ENCODE measurements at places on chromosomes 12 and 14.

DNA sequence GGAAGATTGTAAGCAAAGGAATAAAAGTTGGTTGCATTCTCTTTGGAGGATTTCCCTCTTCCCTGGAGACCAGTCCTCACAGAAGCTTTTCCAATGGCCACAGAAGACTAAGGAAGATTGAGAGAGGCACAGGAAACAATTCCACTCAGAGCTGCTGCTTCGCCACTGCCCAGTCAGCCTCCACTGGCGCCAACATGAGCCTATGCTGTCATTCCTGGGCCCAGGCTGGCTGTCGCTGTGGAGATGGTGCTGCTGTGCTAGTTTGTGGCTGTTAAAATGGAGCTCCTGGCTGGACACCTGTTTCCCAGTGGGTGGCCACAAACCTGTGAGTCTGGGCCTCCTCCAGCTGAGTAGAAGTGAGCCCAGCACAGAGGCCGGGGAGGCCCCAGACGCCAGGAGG lies 6.6 kb downstream of the P2RX7 start:
- no peak for DNase-seq

DNA sequence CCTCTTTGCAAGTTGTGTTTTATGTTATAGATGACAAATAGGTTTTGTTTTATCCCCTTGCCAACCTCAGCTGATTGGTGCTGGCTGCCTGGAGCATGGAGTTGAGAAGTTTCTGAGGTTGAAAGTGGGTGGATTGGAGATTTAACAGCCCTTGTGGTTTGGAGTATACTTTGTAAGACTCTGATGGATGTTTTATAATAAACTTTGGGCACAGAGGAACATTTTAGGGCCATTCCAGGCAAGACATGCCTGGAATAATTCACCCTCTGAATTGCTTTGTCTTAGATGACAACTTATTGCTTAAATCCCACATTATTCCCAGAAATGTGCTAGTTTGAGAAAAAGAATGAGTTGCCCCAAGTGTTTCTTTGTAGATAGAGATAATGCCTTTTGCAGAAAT lies 158.9 kb downstream of the SLC5A8 start:
- DNase-seq = no peak

DNA sequence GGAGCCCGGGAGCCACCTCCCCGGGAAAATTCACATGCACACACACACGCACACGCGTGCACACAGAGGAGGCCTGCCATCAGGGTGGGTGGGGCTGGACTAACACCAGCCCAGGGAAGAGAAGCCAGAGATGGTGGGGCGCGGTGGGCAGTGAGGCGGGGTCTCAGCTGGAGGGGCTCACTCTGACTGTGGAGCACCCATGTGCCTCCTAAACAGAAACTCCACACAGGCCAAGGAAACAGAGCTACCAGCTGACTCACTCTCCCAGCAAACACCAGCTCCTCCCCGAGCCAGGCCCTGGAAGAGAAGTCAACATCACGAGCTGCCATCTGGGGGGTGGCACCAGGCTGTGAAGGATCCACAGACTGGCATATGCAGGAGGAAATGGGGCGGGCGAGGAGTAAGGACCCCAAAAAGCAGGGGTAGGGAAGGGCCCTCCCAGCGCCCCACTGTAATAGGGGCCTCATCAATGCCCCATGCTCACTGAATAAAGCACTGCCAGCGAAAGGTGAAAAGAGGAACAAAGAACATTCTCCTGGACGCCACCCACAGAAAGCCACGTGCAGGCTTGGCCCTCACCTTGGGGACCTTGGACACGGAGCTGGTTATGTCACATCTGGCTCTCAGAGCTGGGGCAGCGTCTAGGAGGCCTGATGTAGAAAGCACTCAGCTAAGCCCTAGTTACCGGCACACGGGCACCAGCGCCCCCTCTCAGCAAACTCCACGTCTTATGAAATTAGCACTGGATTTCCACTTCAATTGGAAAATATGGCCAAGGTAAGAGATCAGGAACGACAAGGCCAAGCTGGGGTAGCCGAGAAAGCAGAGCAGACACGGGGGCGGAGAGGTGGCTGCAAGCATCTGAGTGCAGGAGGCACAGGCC lies 8.4 kb upstream of the INF2 start:
- peak; percentile 91 for DNase-seq

GRCh38 chr14:101084436-101084826 lies 180.9 kb upstream of the RTL1 start:
- no peak for DNase-seq

- no peak for DNase-seq
Observed at GRCh38 chr14:52048116-52048515, 20.7 kb downstream of the NID2 start.

DNA sequence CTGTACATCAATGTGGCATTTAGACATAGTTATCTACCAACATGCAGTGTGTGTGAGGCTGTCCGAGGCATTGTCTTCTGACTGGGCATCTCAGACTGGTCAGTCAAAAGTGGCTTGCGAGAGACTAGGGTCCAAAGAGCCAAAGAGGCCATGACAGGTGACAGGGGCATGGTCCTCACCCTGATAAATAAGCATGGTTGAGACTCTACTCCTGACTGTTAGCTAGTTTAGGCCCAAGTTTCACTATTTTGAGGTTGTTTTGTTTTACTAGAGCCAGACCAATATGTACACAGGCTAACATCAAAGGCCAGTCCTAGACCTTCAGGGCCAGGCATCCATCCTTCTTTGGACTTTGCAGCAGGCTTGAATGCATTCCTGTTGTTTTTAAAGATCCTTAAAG lies 76.9 kb upstream of the SRSF5 start:
- DNase-seq = no peak

DNA sequence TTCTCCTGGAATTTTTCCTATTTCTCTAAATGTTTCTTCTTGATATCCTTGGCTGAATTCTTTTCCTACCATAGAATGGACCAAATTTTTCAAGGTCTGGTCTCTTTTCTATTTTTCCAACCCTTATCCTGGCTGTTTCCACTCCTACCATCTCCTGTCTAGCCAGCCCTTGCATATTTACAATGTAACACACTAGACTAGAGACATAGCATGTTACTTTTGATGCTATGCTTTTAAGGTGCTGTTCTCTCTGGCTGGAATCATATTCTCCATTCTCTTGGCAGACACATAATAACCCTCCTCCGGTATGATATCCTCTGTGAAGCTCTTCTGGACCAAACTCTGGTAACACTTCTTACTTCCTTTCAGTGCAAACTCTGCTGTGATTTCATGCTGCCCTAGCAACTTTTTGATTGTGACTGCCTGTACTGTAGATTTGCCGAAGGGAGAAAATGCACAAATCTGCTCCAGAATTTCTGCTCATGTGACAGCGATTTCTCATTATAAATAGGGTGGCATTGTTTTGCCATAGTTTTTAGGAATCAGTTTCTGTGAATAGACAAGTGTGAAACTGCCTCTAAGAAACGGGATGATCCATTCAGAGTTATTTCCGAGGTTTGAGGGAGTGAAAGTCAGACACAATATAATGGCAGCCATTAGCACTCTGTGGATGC lies 284.4 kb downstream of the MDGA2 start:
- DNase-seq = no peak

GRCh38 chr14:106069804-106070625 lies 543.6 kb downstream of the TMEM121 start:
- DNase-seq = no peak

DNA sequence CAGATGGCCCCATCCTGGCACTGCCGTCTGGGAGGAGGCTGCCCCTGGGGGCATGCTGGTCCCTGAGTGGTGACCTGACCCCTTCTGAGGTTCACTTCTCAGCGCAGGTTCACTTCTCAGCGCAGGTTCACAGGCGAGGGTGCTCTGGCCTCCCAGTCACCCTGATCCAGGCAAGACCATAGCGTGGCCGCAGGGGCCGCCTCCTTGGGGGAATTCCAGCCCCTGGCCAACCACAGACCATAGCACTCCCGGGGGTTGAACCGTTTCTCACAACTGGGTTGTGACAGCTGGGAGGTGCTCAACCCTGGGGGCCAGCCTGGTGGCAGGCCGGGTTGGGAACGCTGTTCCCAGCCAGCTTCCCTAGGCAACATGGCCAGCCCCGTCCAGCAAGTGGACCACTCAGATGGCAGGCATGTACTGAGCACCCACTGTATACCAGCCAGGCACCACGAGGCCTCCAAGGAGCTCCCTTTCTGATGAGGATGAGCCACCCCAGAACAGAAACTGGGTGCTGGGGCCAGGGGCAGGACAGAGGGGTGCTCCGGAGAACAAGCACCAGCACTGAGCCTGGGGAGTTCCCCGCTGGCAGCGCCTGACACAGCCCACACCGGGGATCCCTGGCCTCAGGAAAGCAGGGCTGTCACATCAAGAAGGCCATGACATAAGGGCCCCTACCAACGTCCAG lies 28.3 kb upstream of the ZFP36L1 start:
- no peak for DNase-seq

- DNase-seq = no peak
Observed at GRCh38 chr12:90575995-90576394, 379.0 kb downstream of the CCER1 start.

- DNase-seq = no peak
Observed at GRCh38 chr12:114703060-114703493, 19.1 kb upstream of the TBX3 start.

- no peak for DNase-seq
Observed at GRCh38 chr12:52667509-52667908, 12.7 kb downstream of the KRT1 start.

GRCh38 chr14:54533100-54533499 lies 23.4 kb downstream of the CGRRF1 start:
- no peak for DNase-seq

All from mesenchymal stem cell (in vitro differentiated cells and primary cell).